Stimulated activated CD4-positive, alpha-beta T cell treated with anti-CD3 and anti-CD28 coated beads, Interleukin-1b, Interleukin-23, amount 100 ng/mL, for 24 hours (primary cell): ENCODE measurements at places on chromosomes 2 and 18.
A peak's percentile ranks its signal among the peaks of the same experiment; 100 is the strongest.

- peak; percentile 22 for DNase-seq
Measured at GRCh38 chr18:70491734-70492348, 203.0 kb downstream of the SOCS6 start.

DNA sequence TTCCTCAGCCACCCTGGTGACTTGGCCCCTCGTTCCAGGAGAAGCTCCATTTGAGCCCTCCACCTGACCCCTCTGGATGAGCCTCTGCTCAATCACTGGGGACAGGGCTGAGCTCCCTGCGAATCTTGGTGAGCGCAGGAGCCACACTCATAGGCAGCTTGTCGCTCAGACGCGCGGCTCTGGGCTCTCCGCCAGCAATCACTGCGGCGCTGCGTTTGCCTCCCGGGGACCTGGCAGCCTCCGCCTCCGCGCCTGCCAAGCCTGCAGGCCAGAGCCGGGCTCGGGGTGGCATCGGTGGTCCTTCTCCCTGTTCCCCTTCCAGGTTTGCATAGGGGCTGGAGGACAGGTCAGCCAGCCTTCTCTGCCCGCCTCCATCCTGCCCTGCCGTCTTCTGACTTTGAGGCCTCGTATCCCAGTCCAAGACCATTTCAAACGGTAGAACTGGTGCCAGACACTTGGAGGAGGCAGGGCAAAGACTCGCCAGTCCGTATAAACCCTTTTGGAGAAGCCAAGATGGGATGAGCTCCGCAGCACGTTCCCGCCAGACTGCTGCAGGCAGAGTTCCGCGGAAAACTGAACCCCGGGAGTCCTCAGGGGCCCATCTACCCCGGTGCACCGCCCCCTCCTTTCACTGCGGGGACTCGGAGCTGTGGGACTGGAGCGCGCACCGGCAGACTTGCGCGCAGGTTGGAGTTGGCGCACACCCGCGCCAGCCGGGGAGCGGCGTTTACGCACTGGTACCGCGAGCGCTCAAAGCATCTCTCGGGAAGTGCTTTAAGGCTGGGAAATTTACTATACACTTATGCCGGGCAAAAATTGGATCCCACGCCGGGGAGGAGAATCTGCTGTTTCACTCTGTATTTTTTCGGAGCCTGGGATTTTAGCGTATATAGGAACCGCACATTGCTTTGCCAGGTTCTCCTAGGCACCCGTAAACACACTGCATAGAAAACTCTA lies 1.1 kb upstream of the TACR1 start:
- DNase-seq: no peak

DNA sequence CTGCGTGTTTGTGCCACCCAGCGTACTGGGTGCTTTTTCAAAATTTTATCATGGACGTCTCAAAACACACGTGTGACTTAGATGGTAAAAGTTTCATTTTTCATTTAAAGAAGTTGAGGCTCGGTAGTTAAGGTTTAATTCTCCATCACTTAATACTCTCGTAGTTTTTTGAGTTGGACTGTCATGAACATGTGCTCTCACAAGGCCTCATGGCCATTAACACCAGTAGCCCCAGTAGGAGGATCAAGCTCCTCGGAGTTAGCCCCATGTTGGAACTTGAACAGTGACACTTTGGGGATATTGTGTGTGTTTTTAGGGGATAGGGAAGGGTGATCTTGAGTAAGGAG lies 15.3 kb downstream of the NMUR1 start:
- no peak for DNase-seq

DNA sequence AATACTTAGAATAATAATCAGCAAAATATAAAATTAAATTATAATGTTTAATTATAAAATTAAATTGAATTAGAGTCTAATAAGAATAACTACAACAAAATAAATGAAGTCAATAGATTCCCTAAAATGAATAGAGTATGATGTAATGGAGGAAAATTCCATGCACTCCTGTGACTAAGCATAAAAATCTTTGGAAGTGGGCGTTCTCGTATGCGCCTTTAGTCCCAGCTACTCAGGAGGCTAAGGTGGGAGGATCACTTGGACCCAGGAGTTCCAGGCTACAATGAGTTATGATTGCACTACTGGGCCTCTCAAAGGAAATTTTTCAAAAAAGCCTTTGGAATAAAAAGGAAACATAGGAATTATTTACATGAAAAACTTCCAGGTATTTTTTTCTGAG lies 955.4 kb upstream of the POU3F3 start:
- no peak for DNase-seq

- no peak for DNase-seq
Measured at GRCh38 chr2:37919631-37920032, 5.5 kb upstream of the RMDN2 start.

DNA sequence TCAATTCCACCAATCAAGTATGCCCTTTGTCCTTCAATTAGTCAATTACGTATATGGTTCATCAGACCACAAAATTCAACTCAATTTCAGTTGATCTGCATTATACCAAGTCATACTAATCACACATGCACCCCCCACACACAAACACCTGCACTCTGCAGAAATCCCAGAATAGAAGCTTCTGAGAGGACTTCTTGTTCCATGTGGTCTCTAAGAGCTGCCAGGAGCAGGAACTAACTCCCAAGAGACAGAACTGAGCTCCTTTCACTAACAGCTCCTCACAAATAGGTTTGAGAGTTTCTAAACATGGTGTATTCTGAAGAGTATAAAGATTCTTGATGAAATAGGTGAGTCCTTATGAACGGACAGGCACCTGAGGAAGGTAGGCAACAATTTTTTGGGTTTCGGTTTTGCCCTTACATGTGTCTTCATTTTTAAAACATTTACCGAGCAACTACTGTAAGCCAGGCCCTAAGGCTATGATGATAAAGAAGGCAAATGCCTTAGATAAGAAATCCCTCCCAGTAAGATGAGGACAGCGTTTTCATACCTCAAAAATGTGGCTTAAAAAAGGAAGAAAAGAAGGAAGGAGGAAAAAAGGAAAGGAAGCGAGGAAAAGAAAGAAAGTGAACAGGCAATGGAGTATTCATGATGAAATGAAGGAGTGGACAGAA lies 183.1 kb downstream of the PID1 start:
- DNase-seq: no peak

DNA sequence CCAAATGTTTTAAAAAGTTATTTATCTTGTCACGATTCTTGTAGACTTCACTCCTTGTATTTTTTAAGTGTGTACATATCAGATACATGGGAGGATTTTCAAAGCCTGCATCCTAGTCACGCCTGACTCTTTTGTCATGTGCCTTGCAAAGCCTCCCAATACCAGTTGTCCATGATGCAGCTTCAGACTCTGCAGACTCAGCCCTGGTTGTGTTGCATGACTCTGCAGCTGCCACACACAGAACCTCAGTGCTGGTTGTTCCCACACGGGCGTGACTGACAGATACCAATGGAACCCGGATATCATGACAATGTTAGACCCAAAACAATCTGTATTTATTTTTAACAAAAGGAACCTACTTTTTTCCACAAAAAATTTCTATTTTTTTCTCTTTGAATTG lies 38.2 kb downstream of the TPO start:
- no peak for DNase-seq

- DNase-seq: no peak
Measured at GRCh38 chr2:6301426-6301825, 564.3 kb downstream of the CMPK2 start.

DNA sequence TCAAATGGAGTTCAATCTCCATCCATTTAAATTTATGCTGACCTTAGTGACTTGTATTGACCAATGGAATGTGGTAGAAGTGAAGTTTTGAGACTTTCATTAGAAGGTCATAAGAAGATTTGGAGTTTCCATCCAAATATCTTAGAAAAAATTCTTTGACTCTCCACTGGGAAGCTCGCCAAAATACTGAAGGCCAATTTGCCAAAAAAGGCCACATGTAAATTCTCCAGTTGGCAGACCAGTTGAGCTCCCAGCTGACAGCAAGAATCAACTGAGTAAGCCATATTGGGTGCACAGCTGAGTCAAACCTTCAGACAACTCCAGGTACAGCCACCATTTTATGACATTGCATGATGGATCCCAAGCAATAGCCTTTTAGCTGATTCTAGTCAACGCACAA lies 228.3 kb upstream of the SETBP1 start:
- no peak for DNase-seq

DNA sequence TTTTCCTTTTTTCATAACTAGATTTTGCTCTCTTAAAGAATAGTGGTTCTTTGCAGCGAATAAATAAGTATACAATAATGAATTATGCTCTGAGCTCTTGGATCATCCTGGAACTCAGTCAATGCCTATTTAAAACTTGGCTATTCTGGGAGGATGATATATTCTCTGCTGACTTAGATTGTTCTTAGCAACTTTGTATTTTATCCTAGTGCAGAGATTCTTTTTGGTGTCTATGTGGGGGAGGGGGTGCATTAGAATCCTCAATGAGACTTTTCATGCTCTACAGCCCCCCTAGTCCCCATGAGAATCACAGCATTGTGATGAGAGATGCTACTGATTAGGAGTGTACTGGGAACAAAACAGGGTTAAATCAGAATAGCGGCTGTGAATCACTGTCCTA lies 8.8 kb upstream of the FAM98A start:
- DNase-seq: no peak

- no peak for DNase-seq
Measured at GRCh38 chr18:39347701-39348100, 1782.1 kb upstream of the CELF4 start.

DNA sequence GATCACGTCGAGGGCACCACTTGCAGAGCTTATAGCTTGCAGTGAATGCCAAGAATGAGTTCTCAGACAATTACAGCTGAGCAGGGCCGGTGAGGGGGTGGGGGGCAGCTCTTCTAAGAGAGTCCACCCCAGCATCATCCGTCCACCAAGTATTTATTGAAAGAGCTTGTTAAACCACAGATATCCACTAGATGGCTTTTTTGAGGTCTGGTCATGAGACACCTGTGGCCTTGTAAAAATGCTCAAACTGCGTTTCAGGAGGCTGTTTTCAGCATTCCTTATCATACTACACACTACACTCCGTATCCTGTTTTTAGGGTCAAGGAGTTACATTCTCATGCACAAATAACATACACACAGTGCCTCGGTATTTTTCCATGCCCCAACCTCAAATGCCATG lies 51.5 kb downstream of the DNAJC10 start:
- DNase-seq: no peak

DNA sequence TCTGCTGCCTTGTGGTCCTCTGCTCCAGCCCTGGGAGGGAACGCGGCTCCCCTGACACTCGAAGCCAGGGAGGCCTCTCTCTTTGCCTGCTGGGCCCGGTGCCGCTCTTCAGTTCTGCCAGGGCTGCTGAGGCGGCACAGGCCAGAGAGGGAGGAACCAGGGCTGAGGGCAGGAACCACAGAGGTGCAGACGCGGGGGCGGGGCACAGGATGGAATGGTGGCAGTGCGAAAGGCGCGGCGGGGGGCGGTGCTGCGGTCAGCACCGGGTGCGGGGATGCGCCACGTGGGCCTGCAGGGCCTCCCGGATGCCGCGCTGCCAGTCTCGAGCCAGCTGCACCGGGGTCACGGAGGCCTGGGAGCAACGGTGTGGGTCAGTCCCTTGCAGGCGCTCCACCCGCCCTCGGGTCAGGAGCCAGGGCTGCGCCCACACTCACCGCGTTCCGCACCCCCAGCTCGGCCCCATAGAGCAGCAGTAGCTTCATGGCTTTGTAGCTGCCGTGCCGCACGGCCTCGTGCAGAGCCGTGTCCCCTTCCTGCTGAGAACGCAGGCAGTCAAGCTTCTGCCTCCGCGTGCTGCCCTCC lies 4.4 kb downstream of the ANKRD23 start:
- DNase-seq: no peak

GRCh38 chr2:232495292-232495691 lies 7.7 kb upstream of the ECEL1 start:
- DNase-seq: no peak
